ENCODE measurements at places on chromosomes 3 and 15. TPM values are rescaled to one million over a fixed set of nuclear protein-coding genes. Genes with fewer than 3 reads are reported as not detected.

The SYNPR gene
- total RNA-seq: not detected

- no peak for DNase-seq
These were observed 78.8 kb upstream of the THBS1 start for GRCh38 chr15:39502082-39502447.

DNA sequence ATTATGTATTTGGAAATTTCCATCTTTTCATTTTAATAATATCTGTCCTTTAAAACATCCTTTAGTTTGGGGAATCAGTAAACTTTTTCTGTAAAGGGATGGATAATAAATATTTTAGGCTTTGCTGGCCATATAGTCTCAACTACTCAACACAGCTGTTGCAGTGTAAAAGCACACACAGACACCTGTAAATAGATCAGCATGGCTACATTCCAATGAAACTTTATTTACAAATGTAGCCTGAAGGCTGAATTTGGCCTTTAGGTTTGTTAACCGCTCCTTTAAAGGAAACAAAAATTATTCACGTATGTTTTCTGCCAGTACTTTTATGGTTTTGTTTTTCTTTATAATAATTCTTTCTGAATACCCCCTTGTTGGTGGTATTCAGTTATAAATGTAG, 184.8 kb downstream of the ADAMTSL3 start:
- DNase-seq: no peak

The CADM2 gene
- not detected for total RNA-seq

The GABRG3 gene
- total RNA-seq: not detected
